NCI-H460 (cell line): ENCODE measurements at places on chromosomes 7 and 10. TPM values are rescaled to one million over a fixed set of nuclear protein-coding genes. Genes with fewer than 3 reads are reported as not detected.

DNA sequence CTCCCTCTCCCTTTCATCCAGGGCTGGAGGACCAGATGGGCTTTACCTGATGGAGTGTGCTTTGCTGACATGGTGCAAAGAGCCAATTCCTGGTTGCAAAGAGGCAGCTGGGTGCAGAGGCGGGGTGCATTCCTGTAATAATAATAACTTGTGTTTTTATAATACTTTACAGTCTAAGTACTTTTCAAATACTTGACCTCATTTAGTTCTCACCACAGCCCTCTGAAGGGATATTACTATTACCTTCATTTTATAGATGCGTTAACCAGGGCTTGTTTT lies 70.4 kb downstream of the TCF7L2 start:
- DNase-seq = no peak

Gene MRPS17
- 9.8 and 13.9 TPM in 2 replicates for total RNA-seq

DNA sequence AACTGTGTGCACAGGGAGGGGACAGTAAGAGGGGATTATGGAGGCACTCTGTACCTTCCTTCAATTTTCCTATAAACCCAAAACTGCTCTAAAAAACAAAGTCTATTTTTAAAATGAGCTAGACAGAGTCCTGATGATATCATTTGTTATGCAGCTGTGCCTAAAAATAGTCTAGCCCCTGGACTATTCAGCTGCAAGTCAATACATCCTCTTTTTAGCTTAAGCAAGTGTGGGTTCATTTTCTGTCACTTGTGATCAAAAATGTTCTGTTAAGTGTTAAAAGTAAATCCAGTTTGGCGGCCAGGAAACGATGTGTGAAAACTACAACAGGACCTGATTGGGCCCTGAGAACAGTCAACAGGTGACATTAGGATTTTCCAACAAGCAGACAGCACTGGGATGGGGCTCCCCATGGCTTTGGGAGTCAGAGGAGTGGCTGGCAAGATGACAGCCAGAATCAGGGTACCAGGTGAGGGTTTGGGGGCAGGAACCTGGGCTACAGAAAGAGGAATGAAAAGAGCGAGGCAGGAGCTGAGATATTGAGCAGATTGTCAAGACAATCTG lies 33.9 kb downstream of the FAM107B start:
- DNase-seq = no peak

DNA sequence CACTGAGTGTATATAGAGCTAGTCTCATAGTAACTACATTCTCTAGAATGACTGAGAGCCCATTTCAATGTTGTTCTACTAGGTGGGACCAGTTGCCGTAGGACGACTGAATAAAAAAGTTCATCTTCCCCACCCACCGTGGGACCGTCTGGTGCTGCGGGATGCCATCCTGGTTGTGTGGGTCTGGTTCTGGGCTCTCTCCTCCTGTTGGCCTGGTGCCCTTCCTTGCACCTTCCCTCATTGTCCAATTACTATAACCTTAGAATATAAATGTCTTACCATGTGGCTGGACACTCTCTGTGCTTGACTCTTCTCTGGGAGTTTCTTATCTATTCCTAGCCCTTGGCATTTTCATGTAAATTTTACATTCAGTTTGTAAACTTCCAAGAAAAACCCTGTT lies 344.4 kb downstream of the TCERG1L start:
- no peak for DNase-seq

Gene CAV1
- total RNA-seq = 168 and 169 TPM in 2 replicates

Gene DGKI
- total RNA-seq = 0.17 and 0.40 TPM in 2 replicates

DNA sequence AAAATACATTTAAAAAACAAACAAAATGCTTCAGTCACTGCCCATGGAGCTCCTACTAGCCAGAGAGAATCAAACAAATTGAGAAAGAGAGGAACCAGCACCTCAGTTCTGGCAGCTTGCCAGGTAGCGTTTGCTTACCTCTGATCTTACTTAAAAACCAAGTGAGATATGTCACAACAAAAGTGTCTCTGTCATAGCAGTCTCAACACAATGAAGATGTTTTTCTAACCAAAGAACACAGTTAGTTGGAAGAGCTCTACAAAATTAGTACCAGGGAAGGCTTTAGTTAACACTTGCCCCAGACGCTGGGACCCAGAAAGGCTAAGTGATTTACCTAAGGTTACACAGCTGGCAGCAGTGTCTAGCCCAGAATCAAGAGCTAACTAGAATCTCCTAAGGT lies 3.4 kb downstream of the DOCK4 start:
- no peak for DNase-seq

Gene DUSP5
- 73.6 and 74.9 TPM in 2 replicates for total RNA-seq

DNA sequence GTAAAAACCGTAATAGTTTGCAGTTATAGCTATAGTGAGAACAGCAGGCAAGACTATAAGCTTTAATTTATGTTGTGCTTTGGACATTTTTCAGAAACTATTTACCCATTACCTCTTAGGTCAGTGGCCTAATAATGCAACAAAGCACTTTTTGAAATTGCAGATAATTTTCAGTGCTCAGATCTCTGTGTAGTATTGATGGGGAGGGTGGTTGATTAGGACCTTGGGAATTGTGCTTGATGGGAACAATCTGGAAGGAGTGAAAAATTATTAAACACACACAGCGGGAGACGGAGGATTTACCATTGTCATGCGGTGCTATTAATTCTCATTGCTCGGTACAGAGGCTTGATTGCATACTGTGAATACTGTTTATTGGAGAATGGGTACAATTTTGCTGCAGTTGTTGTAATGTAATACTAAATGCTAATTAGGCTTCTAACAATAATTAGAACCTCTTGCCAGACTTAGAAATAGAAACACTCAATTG lies 304.8 kb downstream of the LRMDA start:
- no peak for DNase-seq

GRCh38 chr10:102545997-102546396 lies 42.2 kb downstream of the SUFU start:
- no peak for DNase-seq

Gene PRLHR
- not detected in 2 replicates for total RNA-seq

Gene MACC1
- 6.4 and 9.4 TPM in 2 replicates for total RNA-seq

DNA sequence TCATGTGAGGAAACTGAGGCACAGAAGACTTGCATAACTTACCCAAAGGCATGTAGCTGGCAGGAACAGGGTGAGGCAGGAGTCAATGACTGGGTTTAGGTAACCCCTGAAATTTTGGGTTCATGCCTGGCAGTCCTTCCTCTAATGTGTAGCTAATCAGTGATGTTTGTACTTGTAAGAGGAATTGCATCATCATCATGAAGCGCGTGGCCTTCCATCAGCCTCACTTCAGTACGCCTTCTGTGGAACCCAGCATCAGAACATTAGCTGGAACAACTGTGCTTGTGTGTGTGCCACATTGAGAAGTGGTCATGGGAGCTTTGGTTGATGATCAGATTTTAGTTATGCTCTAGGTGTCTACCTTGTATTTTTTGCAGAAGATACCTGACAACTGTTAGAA lies 18.2 kb upstream of the STMP1 start:
- no peak for DNase-seq

GRCh38 chr10:62517252-62517651 lies 143.1 kb downstream of the ZNF365 start:
- no peak for DNase-seq

Gene SORCS1
- 0.20 TPM in 1 of 2 replicates, not detected in the other for total RNA-seq

DNA sequence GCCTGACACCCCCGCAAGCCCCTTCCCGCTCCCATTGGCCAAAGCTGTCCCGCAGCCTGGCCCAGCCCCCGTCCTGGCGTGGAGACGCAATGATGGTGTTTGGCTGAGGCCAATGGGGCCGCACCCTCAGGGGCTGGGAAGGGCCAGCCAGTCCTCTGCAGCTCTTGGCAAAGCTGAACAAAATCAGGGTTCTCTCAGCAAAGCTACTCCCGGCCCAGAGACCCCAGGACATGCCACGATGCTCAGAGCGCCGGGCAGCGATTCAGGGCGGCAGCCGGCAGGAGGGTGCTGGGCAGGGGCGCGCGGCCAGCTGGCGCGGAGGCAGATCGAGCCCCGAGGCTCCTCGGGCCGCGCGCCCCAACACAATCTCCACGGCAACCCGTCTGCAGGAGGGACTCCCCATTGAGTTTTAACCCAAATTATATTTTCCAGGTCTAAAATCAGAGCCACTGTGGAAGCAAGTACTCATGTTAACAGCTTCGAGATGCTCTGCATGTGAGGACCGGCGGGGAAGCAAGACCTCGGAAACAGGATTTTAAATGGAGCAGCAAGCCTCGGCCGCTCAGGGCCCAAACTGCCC lies 8.8 kb upstream of the CNPY1 start:
- DNase-seq = no peak

Gene SH2D4B
- total RNA-seq = 0.02 TPM in 1 of 2 replicates, not detected in the other

Gene TLX1
- not detected in 2 replicates for total RNA-seq

- no peak for DNase-seq
Measured at GRCh38 chr7:14639329-14639728, 263.2 kb downstream of the DGKB start.

DNA sequence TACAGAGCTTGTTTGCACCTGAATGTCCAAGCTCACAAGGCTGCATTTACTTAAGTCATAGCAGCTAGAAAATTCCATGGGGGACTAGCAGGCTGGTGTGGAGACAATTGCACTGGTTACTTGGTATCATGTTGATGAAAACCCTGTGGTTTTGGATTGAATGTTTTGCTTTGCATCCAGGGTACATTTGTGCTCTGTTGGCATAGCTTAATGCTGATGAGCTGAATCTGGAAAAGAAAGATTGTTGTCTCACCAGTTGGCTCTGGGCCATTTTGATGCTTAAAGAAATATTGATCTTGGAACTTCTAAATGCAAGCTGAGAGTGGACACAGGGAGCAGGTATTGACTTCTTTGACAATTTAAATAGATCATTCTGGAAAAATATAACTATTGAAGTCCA lies 122.5 kb upstream of the MBL2 start:
- DNase-seq = no peak

- no peak for DNase-seq
Measured at GRCh38 chr7:20343205-20343604, 12.5 kb downstream of the ITGB8 start.

DNA sequence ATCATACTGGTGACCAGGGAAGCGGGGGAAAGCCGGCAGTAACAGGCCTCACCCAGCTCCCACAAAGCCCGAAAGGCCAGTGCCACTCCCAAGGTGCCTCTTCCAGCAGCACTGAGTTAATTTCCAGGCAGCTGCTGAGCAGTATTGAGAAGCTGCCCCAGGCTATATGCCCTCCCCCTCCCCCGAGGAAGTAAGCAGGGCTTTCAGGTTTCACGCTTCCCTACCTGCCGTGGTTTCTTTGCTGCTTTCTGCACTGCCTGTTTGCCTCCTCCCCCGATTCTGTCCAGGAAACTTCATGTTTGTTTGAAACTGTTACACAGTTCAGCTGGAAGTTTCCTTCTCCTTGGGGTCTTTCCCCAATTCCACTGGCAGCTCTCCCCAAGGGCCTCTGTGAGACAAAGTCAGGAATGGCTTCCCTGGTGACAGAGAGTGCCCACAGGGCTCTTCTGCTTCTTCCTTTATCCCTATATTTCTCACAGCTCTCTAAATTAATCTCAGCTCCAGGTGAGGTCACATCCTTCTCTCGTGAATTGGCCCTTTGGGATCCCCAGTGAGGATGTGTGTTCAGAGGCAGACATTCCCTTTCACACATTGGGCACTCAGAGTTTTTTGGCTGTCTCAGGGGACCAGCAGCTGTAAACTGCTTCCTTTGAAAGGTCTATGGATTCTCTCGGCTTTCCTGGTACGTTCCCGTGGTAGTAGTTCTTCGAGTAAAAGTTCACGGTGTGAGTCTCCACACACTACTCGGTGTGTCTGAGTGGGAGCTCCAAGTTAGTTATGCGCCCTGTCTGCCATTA lies 19.4 kb downstream of the C1GALT1 start:
- DNase-seq = no peak

Gene P4HA1
- total RNA-seq = 212 and 220 TPM in 2 replicates

Gene DPYSL4
- 1.5 and 2.1 TPM in 2 replicates for total RNA-seq

DNA sequence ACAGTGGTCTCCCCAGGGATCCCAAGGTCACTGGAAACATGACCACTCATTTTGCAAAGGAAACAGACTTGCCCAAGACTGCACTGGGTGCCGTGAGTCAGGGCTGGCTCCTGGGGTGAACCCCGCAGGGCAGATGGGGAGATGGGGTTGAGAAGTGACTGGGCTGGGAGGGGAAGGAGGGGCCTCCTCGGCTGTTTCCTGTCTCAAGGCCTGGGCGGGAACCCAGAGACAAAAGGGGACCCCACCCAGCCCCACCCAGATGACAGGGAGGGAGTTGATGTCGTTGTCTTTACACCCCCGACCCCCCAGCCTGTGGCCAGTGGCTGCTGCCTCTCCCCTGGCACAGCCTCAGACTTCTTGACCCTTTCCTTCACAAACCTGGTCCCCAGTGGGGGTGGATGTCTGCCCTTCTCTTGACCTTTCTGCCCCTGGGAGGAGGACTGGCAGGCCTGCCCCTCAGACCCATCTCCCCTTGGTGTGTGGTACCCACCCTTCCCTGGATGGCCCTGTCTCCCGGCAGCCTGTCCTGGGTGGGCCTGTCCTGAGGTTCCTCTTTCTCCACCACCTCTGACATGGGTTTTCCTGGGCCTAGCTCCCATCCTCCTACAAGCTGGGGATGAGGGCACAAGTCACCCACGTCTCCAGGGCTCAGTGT lies 1.4 kb downstream of the MYO1G start:
- DNase-seq = no peak

DNA sequence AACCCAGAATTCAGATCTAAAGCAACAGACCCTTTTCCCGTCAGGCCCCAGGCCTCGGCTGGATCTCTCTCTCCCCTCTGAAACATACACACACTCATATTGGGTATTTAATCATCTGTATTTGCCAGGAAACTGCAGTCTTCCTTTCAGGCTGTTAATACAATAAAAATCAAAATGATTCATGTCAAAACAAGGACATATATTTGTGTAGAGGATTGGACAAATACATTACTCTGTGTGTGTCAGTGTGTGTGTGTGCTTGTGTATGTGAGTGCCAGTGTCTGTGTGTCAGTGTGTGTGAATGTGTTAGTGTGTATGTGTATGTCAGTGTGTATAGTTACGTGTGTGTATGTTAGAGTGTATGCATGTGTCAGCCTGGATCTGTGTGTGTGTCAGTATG lies 90.8 kb downstream of the JCAD start:
- no peak for DNase-seq

GRCh38 chr7:128830231-128831177 lies at the start of gene FLNC:
TSS of gene FLNC (plus strand) at chr7:128830406. CDS start at chr7:128830638, 232 bp downstream.
- DNase-seq = peak; percentile 11
